ENCODE measurements at places on chromosomes 16 and 17.

DNA sequence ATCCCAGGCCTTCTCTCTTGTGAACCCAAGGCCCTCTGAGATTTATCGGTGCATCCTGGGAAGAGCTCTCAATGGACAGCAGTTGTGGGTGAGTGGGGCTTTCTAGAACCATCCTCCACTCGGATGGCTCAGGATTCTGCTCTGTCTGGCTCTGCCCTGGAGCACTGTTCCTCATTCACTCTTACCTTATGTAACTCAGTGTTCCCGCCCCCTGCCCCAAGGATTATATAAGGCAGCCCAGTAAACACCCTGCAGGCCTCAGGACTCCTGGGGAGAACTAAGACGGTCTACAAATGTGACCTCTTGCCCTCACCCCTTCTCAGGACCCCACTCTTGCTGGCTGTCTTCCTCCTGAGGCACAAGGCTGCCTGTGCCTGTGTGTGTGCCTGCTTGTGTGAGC lies 3.8 kb downstream of the RPRML start:
- no peak for DNase-seq

DNA sequence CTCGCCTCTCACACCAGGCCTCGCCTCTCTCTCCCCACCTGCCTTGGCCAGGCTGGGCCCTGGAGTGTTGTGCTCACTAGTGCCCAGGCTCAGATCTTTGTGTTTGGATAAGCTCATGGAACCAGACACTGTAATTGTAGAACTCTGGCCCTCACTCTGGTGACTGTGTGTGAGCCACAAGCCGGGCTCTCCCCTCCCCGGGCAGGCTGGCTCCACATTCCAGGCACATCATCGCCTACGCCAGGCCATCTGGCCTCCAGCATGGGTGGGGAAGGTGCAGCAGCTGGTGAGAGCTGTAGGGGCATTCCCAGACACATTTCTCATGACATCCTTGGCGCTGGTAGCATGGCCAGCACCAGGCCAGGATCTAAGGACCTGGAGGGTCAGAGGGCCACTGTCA lies 202.3 kb downstream of the RAB11FIP4 start:
- DNase-seq, result peak; percentile 67

DNA sequence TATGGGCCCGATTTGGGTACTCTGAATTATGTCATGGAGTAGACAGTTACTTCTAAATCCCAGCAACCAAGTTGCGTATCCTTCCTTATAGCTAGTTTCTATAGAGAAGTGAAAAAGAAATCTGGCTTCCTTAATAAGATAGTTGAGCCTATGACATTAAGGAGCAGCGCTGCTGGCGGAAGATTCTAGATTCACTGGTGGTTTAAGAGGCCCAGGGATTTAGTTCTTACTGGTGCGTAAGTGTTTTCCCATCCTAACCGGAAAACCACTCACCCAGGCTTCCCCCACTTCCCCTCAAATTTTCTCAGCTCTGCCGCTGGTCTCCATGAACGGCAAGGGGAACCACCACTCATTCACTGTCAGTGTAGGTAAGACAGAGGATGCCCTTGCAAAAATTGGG lies 230.4 kb downstream of the CPPED1 start:
- DNase-seq, result no peak

DNA sequence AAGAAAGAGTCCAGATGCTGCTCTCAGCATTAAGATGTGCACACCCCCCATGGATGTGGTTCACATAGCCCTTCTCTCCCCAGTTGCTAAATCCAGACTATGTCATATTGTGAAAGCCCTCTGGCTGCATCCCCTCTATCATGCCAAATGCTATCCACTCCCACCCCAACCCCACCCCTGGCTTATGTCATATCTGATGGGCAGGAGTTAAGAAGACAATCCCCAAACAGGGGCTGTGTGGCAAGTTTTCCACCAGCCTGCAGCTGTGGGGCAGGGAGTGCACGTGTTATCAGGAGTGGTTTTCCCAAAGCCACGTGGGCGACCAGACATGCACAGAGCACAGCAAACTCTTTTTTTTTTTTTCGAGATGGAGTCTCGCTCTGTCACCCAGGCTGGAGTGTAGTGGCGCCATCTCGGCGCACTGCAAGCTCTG lies 10.0 kb downstream of the FAM117A start:
- DNase-seq, result no peak

DNA sequence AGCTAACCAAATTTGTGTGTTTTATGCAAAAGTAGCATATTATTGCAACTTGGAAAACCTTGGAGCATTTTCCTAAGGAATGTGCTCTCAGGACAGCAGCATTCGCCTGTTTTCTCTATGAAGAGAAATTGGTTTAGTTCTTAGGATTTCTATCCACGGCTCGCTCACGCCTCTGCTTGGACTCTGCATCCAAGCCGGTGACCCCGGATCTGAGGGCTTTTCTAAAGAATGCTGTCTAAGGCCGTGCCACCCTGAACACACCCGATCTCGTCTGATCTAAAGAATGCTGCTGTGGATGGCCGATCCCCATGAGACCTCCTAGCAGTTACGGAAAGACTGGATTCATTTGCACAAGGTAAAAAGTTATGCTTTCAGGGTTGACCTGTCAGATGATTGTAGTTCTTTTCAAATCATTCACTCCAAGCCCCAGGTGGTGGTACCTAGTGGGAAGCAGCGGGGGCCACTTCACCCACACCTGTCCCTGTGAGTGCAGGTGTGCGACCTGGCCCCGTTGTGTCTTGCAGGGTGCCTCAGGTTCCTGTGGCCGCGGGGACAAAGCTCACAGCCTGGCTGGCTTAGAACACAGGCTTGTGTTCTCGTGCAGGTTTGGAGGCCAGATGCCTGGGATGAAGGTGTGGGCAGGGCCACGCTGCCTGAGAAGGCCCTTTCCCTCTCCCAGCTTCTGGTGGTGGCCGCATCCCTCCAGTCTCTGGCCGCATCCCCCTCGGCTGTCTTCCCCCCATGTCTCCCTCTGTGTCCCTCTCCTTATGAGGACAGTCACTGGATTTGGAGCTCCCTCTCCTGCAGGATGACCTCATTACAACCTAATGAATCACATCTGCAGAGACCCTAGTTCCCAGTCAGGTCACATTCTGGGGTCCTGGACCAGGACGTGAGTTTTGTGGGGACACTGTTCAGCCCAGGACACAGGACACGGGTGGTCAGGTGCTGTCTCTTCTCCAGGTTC lies 71.1 kb downstream of the BANP start:
- no peak for DNase-seq

DNA sequence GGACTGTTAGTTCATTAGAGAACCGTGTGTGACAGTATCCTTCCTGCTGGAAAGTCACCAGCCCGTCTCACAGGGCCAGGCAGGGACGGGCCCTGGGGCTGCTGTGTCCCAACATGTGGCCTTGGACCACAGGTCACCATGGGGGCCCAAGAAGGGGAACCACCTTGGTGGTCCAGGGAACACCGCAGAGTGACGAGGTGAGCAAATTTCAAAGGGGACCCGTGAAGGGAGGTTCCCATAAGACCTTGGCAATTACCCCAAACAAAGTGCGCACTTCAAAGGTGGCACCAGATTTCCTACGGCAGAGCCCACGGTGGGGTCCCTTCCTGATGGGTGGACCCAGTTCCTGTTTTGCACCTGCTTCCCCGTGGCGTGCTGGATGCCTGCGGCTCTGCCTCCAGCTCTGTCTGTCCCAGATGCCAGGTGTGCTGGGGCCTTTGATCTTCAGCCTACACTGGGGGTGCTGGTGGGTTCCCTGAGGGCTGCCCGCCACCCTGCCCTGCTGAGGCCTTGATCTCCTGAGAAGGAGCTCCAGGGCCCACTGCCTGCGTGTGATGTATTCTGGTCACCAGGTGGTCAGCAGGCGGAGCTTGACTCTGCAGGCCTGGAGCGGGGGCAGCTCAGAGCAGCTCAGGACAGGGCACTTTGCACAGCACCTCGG lies 27.0 kb downstream of the SLC7A5 start:
- no peak for DNase-seq

- no peak for DNase-seq
Observed at GRCh38 chr16:50989047-50989446, 162.0 kb downstream of the SALL1 start.

DNA sequence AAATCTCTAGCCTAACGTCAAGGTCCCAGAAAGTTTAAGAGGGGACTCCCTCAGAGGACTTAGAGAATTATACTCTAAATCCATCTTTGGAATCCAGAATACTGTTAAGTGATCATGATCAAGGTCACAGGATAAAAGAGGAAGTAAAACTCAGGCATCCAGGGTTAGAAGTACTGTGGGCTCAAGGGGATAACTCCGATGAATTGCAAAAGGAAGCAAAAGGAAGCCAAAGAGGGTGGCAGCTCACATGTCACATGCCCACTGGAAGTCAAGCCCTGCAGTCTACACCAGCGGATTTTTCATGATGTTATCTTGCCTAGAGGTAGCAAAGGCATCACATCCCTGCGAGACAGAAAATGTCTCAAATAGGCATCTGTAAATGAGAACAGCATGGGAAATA lies 3.8 kb downstream of the ZNF821 start:
- DNase-seq, result no peak

- DNase-seq, result peak; percentile 10
Observed at GRCh38 chr16:27429330-27429871, 27.4 kb downstream of the IL21R start.

- peak; percentile 69 for DNase-seq
Observed at GRCh38 chr17:50270435-50271362, 3.6 kb upstream of the TMEM92 start.

DNA sequence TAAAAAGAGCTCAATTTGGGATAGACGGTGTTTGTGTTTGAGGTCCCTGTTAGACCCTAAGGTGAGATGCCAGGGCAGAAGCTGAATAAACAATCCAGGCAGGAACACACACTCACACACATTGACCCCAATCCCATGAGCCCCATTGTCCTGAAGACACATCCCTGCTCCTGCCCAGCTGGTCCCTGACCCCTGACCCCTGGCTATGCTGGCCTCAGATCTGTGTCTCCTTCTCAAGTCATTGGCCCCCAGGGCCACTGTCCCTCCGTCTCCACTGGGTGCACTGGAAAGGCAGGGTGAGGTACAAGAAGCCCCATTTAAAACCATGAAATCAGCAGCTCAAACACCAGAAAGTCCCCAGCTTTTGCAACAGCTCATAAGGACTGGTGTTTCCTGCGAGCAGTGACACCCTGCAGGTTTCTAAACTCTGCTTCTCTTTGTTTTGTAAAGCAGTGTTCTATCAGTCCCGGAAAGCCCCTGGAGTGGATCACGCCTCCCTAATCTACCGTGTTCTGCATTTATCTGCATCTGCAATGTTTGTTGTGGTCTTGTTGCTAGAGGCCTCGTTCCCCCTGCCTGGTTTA lies 18.0 kb upstream of the ASGR2 start:
- no peak for DNase-seq

DNA sequence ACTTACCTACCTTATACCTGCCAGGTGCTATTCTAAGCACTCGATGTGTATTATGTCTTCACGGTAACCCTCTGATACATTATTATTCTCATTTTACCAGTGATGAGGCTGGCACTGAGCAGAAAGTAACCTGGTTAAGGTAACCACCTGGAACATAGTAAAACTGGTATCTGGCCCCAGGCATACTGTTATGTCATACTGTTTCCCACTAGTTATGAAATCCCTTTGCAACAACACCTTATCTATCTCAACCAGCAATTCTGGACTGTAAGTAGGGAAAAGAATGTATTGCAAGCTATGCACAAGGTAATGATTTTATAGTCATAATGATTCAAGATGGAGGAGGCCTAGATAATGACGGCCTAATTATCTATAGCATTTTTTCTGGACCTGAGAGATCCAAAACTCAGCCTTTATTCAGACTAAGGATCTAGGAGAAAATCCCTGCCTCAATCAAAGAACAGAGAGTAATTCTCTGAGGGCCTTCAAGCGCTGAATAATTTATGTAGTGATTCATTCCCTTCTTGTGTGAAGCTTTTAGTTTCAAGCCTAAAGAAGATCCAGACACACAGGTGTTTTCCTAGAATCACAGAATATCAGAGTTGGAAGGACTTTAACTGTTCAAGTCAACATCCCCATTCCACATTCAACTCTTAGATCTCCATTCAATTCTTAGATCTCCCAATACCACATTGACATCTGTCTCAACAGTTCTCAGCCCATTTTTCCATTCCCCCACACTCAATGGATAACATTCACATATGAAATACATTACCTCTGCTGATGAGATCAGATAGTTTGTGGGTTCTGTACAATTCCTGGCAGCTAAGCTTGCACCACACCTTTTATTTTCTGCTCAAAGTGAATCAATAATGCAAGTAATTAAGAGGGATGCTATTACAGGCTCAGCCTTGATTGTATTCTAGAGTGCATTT lies 14.9 kb upstream of the MMD start:
- DNase-seq, result no peak

DNA sequence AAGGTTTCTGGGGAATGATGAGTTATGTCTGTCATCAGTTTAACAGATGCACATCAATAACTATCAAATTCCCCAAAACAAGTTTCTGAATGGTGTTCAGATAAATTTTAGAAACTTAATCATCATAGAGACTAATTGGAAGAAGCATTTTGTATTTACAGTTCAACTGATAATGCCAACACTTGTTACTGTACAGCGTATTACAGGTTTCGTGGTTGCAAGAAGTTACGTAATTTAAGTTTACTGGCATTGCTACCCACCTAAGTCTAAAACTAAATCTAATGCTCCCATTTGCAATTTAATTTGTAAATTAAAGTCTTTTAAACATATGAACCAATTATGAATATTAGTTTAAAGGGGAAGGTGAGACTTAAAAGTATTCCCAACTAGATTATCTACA lies 3.0 kb downstream of the SRSF1 start:
- no peak for DNase-seq

- DNase-seq, result no peak
Observed at GRCh38 chr16:84446084-84446483, 58.4 kb downstream of the MEAK7 start.

DNA sequence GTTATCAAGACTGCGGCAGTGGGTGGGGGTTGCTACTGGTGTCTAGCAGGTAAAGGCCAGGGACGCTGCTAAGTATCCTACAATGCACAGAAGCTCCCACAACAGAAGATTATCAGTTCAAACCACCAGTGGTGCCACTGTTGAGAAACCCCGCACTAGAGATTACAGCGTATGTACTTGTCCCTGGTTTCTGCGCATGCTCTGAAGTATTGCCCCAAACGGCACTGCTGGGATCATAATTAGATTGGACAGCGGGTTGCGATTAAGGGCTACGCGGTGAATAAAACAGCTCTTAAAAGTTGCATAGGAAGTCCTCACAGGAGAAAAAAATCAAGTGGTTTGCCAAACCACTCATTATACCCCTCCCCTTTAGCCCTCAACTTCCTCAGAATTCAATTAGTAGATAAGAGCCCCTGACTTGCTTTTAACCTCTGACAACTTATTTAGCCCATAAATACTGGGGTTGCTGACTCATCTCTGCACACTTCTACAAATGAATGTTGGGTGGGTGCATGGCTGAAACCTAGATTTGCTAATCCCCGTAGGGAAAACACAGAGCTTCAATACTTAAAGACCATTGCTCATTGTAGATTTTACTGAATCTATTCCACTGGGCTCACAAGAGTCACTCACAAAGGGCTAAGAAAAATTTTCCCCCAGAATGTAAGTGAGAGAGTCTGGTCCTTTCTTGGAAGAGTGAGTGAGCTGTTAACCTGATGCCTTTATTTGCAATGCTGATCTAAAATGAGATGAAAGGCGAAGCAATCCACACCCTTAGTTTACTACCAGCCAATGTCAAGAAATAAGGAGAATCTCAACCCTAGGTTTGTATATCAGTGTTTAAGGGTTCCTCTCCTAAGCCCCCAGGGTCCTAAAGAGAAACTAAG lies 91.8 kb downstream of the RGS9 start:
- no peak for DNase-seq
